Activated CD4-positive, alpha-beta T cell treated with anti-CD3 and anti-CD28 coated beads, Interleukin-2, amount 50 U/mL, for 1 hour (primary cell): ENCODE measurements at places on chromosomes 2 and 18.

DNA sequence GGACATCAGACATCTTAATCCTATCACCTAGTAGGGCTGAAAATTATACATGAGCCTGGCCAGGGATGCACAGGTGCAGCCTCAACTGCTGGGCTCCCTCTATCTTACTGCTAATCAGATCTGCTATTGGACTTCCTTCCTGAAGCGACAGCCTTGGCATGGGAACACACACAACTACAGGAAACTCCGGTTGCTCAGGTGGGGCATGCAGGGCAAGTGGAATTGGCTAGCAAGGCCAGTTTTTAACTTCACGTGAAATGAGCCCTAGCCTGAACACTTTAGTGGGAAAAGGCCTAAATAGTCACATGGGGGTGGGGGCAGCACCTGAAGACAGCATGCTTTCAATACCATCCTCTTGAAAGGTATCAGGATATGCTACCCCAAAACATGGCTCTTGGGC, 147.9 kb upstream of the NCKAP5 start:
- no peak for DNase-seq

GRCh38 chr2:40178971-40179370, 272.9 kb downstream of the SLC8A1 start:
- DNase-seq = no peak

DNA sequence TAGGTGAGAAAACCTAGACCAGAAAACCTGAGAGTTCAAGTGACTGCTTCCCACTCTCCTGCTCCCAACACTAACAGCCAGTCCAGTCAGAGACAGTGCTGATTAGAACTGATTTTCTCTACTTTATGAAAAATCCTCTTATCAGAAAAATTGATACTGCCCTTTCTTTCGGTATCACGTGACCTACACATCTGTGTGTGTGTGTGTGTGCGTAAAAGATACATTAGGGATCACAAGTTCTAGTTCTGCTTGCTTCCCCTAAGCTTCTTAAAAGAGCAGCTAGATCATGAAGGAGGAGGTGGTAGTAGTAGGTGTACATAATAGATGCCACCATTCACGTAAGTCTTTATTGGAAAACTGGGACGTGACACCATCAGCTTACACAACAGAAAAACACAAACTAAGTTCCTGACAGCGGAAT, 1.5 kb downstream of the ARL5A start:
- no peak for DNase-seq

DNA sequence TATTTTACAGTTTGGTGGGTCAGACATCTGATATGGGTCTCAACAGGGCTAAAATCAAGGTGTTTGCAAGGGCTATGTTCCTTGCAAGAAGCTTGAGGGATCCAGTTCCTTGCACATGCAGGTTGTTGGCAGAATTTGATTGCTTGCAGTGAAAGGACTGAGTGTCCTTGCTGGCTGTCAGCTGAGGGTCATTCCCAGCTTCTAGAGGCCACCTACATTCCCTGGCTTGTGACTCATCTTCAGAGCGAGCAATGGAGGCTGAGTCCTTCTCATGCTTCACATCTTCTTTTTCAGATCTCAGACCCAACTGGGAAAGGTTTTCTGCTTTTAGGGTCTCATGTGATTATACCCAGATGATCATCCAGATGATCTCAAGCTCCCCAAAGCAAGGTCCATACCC, 12.4 kb downstream of the MEX3C start:
- DNase-seq = no peak

GRCh38 chr2:40535972-40536371, 84.1 kb upstream of the SLC8A1 start:
- DNase-seq = no peak

- no peak for DNase-seq
Measured at GRCh38 chr2:240687741-240688552, 3.7 kb upstream of the AQP12A start.

DNA sequence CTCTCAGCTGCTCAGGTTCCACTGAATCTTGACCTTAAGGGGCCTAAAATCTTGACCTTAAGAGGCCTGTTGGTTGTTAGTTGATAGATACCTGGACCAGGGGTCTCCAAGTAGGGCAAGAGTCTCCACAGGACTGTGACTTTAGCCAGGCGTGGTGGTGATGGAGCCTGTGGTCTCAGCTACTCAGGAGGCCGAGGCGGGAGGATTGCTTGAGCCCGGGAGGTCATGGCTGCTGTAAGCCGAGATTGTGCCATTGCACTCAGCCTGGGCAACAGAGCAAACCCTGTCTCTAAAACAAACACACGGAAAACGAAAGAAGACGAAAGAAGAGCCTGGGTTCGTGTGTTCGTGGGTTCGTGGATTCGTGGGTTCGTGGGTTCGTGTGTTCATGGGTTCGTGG, 120.2 kb upstream of the CTDP1 start:
- DNase-seq = no peak

- DNase-seq = no peak
Measured at GRCh38 chr2:218865396-218865795, 5.8 kb downstream of the WNT6 start.

GRCh38 chr2:179201869-179202268, 62.8 kb downstream of the SESTD1 start:
- DNase-seq = no peak

DNA sequence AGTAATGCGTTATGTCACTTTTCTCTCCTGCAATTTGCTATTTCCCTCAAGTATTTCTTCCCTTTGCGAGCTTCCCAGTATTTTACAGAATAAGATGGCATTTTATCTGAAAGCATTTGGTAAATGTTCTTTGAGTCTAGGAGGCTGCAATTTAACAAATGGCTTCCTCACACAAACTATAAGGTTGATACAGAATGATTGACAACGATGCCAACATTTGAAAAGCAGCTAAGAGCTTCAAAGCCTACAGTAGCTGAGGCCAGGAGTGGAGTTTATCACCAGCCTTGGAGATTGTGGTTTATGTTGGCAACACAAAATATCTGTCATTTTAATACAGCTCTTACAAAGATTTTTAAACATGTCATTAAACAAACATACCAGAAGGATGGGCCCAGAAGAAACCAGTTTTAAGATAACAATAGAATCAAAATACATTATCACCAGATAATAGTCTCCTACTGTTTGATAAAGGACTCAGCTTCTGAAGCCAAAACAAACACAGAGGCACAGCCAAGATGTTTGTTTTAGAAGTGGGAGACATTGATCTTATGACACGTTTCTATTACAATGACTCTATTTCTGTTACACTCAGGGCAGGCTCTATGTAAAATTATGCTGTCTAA, 711.4 kb upstream of the ACVR2A start:
- DNase-seq = no peak

GRCh38 chr2:24855726-24856125, 62.5 kb downstream of the CENPO start:
- DNase-seq = no peak

GRCh38 chr2:170714381-170715061, 616 bp upstream of the SP5 start:
- peak; percentile 3 for DNase-seq

DNA sequence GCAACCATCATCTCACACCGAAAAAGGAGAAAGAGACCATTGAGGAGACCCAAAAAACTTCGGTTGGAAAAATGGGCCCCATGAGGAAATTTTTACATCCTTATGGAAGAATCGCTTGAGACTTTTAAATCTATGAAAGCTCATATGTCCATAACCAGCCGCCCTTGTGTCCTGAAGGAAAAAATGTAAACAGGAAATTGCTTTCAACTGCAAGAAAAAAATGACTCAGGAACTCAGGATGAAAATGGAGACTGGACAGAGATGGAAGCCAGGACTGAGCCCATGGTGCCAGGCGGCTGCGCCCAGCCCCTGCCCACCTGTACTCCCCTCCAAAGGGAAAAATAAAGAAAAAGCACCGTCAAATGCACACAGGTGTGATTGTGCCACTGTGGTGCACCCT, 81.5 kb upstream of the SLC66A3 start:
- DNase-seq = no peak

DNA sequence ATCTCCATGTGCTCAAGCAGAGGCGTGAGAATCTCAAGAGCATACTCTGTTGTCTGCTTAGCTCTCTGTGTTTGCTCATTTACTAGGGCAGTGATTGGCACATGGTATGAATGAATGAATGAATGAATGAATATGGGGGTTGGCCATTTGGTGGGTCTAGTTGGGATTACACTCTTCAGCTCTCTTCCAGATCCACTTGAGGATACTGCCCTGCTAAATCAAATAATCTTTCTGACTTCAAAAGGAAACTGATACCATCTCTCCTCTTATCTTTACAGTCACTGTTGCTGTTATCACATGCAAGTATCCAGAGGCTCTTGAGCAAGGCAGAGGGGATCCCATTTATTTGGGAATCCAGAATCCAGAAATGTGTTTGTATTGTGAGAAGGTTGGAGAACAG, 1.9 kb downstream of the IL36G start:
- DNase-seq = no peak

DNA sequence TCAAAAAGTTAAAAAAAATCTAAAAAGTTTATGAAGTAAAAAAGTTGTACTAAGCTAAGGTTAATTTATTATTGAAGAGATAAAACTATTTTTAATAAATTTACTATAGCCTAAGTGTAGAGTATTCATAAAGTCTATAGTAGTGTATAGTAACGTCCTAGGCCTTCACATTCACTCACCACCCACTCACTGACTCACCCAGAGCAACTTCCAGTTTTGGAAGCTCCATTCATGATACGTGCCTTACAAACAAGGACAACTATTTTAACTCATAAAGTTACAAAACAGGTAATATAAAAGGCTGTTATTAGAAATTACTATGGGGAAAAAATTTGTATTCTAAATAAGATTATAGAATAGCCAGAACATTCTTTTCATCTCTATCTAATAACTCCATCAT, 158.9 kb upstream of the FN1 start:
- no peak for DNase-seq

GRCh38 chr18:48488388-48488850, 50.4 kb upstream of the CTIF start:
- DNase-seq = no peak

DNA sequence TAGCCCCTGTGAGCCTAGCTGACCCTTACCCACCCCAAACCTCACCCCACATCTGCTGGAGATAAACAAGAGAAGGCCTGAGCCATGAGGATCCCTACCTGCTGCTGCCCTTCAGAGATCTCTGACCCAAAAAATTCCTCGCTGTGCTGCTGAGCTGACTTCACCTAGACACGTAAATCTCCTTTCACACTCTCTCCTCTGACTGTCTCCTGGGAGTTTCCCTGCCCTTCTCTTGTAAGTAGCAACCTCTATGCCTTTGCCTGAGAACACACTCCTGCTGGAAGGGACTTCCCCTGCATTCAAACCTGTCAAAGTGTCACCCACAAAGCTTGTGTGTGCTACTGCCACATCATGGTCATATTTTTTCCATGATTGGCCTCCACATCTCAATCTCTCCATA, 134.2 kb upstream of the NOL4 start:
- DNase-seq = no peak

- DNase-seq = no peak
Measured at GRCh38 chr18:63545000-63545399, 2.8 kb downstream of the SERPINB12 start.

- no peak for DNase-seq
Measured at GRCh38 chr2:135636982-135637381, 104.7 kb upstream of the UBXN4 start.
